CD4-positive, alpha-beta T cell treated with Interleukin-1 beta for 1 hour (primary cell): ENCODE measurements at places on chromosomes 11 and 22.

- no peak for DNase-seq
These were observed 463.6 kb downstream of the TBC1D22A start for GRCh38 chr22:47225931-47226633.

DNA sequence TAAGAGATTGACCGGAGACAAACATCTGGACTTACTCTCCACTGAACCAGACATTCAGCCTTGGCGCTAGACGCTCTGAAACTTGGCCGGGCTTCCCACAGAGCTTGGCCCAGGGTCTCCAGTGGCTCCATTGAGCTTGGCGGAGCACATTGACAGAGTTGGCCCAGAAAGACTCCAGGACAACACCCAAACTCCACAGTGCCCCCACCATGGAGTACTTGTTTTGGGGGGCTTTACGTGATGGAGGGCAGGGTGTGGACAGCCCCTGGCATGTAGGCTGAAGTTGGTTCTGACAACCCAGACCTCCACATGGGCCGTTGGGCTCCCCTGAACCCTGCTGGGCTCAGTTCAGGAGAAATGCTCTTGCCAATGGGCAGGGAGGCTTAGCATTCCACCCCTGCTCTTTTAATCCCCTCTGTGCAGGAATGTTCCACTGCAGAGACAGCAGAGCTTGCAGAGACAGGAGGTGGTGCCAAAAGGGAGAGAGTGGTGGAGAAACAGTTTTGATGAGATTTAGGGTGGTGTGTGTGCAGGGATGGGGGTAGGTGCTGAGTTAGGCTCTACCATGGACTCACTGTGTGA lies 102.4 kb upstream of the TIMP3 start:
- no peak for DNase-seq

- no peak for DNase-seq
These were observed 54.5 kb upstream of the ME3 start for GRCh38 chr11:86726770-86727504.

- no peak for DNase-seq
These were observed 369.6 kb downstream of the FAT3 start for GRCh38 chr11:92594251-92594650.

DNA sequence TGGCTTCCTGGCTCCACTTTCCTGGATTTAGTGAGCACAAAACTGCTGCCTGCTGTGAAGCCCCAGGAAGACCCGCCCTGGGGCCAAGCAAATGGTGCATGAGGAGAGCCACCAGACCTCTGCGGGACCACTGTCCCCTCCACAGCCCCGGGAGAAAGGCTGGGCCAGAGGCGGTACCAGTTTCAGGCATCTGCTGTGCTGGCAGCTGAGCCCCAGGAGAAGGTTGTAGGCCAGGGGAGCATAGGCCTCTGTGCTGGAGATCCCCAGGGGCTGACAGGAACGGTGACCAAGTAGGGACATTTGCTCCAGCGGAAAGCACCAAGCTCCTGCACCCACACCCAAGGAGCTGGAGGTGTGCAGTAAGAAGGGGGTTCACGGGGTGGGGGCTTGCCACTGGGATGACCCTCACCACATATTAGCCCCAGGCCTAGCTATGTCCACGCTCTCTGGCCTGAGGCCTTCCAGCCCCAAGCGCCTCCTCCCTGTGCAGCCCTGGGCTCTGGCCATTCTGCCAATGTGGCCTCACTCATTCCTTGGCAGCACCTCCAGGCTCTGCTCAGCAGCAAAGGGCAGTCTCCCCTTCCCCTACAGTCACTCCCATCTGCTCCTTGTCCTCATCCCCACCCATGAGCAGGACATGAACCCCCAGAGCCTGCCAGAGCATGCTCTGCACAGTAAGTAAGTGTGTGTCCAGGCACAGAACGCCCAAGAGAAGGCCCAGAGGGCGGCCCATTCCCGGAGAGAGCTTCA lies 24.0 kb upstream of the COMT start:
- no peak for DNase-seq

- no peak for DNase-seq
These were observed 148.2 kb downstream of the CHST1 start for GRCh38 chr11:45517171-45517770.

GRCh38 chr11:68411501-68411991 lies 49.0 kb upstream of the PPP6R3 start:
- DNase-seq: no peak

GRCh38 chr11:83537131-83537610 lies 251.0 kb upstream of the CCDC90B start:
- no peak for DNase-seq

- DNase-seq: no peak
These were observed 453 bp upstream of the MAFF start for GRCh38 chr22:38201371-38201710.

DNA sequence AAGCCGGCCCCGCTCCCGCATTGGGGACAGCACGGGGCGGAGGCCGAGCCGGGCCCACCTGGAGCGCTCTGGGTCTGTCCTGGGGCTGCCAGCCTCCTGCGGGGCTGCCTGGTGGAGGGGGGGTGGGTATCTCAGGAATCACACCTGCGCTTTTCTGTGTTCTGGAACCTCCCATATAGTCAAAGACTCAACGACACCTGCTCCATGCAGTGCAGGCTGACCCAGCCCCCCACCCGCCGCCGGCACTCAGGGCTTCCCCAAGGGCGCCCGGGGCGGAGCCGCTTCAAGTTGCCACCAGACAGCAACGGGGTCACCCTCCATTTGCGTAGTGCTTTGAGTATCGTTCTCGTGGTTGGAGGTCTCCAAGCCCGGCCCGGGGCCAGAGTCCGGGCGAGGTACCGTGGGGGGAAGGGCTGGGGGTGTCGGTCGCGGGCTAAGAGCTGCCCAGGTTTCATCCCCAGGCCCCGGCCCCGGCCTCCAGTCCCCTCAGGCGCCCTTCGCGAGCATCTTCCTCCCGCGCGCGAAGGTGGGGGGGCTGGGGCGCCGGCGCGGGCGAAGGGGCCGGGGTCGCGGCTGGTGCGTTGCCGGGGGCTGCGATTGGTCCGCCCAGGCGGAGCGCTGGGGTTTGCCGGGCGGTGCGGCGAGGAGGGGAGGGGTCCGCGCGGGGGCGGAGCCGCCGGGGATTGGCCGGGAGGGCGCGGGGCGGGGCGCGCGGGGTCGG lies 6.6 kb downstream of the TSPAN4 start:
- peak; percentile 23 for DNase-seq

- no peak for DNase-seq
These were observed 1158.9 kb downstream of the DLG2 start for GRCh38 chr11:84468235-84468634.

GRCh38 chr11:74714904-74715303 lies 16.3 kb downstream of the CHRDL2 start:
- DNase-seq: no peak

- no peak for DNase-seq
These were observed 60.0 kb upstream of the PLET1 start for GRCh38 chr11:112320668-112321067.

DNA sequence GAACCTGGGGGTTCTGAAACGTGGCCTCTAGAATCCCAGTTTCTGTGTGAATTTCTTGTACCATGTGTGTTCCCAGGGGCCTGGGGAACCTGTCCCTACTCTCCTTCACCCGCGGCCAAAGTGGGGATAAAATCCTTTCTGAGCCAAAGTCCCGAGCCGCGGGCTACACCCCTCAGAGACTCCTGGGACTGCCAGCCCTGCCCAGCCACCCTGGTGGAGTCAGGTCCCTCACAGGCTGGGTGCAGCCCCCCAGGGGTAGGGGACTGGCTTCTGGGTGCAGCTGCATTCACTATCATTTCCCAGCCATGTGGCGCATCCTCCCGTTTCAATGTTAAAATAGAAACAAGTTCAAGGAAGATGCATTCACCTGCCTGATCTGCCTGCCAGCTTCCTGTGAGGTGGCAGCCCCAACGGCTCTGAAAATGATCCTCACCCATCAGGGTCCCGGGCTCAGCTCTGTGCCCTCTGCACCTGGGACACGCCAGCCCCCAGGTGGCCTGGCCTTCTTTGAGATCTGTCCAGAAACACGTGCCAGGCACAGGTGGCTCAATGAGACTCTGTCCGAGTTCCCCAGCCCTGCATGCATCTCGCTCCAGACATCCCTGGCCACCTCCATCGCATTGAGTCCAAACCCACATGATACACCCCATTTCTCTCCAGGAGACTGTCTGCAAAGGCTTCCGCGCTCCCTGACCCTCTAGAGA lies 338.8 kb downstream of the CTTN start:
- DNase-seq: no peak
